Stimulated activated CD4-positive, alpha-beta T cell treated with anti-CD3 and anti-CD28 coated beads, Interleukin-2, amount 100 ng/mL, for 24 hours (primary cell): ENCODE measurements at places on chromosomes 1 and 21.

GRCh38 chr1:237042526-237042891, 525 bp downstream of the RYR2 start:
- no peak for DNase-seq

DNA sequence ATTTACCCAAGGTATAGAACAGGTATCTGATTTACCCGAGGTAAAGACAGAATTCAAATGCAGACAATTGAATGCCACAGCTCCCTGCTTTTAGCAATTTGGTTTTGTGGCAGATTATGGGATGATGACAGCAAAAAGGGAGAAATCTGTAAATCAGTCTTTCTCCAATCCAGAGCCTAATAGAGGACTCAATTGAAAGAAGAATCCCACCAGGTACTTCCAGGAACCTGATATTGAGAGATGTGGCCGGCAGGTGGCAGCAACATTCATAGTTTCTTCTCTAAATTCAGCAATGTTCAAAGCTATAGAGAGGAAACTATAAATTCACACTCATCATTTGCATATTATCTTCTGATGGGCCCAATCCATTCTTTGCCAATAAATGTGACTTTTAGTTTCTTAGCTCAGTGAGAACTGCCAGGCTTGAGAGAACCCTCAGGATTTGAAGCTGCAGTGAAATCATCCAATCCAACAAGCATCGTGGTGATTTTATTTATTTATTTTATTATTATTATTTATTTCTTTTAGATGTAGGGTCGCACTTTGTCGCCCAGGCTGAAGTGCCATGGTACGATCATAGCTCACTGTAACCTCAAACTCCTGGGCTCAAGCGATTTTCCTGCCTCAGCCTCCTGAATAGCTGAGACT, 9.8 kb upstream of the PHACTR4 start:
- peak; percentile 84 for DNase-seq

DNA sequence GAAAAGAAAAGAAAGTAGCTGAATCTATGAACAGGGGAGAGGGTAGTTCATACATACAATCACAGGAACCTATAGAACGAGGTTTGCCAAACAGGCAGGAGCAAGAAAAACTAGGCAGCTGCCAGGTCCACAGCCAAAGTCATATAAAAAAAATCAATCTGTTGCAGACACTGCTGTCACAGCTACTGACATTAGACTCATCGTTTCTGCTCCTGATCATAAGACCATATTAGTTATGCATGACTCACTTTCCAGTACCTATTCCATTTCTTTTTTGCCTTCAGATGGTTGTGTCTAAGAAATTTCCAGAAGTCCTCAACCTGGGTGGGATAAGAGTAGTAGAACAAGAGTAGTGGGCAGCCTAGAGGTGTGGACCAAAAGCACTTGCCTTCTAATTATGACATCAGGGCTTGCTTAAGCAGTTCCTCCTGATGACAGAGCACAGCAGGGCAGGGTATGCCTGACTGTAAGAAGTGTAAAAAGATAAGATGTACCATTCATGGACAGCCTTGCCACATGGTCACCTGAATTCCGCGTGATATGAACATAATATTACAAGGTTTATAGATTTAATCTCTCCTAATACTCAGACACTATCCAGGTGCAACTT, 323.2 kb upstream of the SGIP1 start:
- DNase-seq: no peak

DNA sequence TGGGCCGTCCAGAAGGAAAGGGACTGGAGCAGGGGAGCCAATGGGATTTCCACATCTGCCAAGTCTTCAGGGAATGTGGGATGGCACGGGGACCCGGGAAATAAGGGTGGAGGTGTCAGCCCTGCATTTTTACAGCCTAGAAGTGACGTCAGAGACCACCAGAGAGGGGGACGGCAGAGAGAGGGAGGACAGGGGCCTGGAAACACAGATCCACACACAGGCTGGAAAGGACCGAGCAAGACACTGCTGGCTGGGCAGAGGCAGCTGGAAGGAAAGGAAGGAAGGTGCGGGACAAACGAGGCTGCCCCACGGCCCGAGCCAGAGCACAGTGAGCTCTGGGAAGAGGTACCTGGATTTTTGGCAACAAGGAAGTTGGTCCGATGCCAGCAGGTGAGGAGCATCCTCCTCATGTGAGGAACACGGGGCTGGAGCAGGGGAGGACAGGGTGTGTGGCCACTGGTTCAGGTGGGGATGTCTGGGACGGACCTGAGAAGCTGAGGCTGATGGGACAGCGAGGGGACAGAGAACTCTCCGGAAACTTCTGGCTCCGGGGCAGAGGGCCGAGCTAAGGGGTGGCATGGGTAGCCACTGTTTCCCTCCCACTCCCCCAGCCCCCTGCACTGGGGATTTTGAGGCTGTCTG, 138.3 kb downstream of the PGBD5 start:
- no peak for DNase-seq

DNA sequence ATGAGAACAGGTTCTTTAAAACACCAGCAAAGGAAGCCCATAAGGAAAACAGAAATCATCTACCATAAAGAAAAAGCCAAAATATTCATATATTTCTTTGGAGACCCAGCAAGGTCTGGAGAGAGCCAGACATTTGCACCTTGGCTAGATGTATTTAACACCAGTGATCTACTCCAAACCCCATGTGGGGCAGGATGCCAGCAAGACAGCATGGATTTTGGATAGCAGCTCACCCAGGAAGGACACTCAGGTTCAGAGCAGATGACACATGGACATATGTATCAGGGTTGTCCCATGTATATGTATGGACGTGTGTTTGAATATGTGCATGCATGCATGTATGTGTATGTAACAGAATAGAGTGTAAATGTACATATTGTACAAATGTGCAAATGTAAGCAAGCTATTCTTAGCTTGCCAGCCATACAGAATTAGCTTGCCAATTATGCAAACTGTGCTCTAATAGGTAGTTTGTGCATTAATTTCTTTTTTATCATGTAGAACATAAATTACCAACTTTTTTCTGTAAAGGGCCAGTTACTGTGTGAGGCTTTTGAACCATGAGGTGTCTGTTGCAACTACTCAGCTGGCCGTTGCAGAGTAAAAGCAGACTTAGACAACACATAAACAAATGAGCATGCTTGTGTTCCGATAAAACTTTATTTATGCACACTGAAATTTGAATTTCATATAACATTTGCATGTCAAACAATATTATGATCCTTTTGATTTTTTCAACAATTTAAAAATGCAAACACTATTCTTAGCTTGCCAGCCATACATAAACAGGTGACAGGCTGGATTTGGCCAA, 73.5 kb upstream of the KAZN start:
- no peak for DNase-seq

DNA sequence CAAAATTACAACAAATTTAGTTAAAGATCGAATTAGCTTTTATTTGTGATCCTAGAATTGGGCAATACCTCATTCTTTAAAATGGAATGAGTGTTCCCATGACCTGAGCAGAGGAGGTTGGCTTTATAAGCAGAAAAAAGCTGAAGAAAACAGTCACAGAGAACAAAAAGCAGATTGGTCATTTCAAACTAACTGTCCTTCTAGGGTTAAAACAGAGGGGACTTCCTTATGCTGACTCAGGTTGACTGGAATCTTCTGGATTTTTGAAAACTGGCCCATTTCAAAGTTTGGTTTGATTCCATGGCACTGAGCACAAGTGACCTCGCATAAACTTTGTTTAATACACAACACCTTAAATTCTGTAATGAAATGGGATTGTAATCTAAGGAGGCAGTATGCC, 17.6 kb downstream of the NFASC start:
- DNase-seq: no peak

DNA sequence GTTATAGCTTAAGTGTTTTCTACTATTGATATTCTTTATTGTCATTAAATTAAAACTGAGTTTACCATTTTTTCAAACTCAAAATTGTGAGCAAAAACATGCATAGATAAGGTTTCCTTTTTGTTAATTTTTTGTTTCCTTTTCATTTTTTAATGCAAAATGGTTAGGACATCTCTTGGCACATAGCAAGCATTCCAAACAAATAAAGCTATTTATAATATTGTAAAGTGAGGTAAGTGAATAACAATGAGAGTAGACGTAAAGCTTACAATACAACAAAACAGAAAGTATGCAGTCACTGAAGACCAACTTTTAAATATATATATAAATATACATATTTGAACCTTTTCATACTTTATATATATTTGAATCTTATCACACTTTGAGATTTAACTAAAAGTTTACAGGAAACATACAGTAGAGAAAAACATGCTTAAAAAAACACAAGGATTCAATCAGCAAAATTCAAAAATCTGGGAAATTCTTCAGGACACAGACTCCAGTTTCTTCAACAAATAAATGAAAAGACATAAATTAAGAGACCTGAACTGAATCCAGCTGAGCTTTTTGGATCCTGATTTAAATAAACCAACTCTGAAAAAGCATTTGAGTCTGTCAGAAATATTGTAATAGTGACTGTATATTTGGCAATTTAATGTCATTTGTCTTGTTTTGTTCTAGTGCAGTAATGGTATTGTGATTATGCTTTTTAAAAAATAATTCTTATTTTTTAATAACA, 67.5 kb upstream of the SAMSN1 start:
- no peak for DNase-seq

- DNase-seq: no peak
These were observed 996 bp upstream of the MGST3 start for GRCh38 chr1:165629848-165630628.
